ENCODE measurements at places on chromosomes 6 and 20.

DNA sequence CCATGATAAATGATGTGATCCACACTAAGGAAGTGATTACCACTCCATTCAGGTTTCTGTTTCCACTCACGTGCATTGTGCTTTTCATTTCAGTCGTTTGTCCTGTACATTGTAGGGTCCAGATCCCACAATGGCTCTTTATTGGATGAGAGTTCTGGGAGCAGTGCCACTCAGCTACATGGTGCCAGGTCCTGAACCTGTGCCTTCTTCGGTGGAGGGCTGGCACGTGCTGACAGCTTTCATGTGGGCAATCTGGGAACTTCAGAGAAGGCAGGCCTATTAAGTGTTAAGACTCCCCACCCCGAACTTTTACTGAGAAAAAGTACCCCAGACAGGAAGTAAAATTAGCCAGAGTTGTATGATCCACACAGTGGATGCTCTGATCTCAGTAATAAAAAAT, 255.0 kb downstream of the ESR1 start:
- DNase-seq, result no peak

- DNase-seq, result no peak
These were observed 7.1 kb downstream of the ALDH5A1 start for GRCh38 chr6:24501914-24502313.

- no peak for DNase-seq
These were observed 140.7 kb downstream of the ESR1 start for GRCh38 chr6:151948002-151948743.

- no peak for DNase-seq
These were observed 151.7 kb upstream of the RPS6KA2 start for GRCh38 chr6:166778776-166779175.

DNA sequence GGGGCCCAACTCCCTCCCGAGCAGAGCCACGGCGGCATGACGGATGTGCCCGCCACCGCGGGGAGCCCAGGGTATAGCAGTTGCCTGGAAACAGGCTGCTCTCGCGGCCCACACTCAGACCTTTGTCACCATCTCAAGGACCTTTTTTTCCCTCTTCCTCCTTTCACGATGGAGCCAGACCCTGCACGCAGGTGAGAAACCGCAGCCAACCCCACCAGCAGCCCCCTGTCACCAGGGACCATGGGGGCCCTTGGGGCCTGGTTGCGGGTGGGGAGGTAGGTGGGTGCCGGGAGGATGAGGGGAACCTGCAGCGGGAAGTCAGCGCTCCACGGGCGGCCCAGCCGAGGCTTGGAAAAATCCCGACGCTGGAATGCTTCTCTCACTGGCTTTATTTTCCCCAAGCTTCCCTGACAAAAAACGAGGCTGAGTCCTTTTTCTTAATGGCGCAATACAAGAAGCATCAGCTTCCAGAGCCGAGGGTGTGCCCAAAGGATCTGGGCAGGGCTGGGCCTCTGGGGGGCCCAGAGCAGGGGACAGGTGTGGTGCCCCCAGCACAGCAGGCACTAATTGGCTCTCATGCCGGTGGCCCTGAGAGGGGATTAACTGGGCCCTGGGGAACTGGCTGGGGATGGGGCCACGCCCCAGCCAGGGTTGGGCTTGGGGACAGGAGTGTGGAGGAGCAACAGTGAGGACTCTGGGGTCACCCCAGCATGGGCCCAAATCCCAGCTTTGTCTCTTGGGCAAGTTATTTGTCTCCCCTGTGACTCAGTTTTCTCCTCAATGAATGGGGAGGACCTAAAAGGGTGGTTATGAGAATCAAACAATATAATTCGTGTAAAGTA, 23.9 kb downstream of the NOL4L start:
- DNase-seq, result no peak

DNA sequence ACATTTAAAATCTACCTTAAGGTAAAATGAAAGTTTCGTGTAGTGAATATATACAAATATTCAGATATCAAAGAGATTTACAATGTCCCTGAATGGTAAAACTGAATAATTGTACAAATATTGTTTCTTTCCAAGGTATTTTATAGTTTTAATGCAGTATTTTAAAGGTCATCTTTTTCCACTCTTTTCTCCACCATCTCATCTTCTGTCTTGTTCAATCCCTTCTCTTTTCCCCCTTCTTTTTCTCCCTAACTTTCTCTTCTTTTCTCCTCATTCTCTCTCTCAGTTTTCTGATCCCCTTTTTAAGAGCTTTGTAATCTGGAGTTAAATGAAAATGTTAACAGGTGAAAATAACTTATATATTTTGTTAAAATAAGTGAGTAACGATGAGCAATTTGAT, 126.9 kb downstream of the ADGRB3 start:
- DNase-seq, result no peak

DNA sequence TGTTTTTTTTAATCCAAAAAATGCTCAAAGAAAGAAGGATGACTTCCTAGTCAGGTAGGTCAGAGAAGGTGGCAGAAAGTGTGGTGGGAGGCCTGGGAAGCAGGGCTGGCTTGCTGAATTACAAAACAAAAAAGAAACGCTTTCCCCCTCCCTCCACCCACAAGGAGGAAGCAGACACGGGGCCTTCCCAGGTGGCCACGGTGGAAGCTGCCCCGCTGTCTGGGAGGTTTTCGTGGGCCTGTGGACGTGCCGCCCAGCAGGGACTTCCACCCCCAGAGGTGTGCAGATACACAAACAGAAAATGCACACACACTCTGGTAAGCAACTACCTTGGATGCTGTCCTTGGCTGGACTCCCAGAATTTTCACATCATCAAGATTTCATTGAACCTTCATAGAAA, 198.2 kb upstream of the CDH4 start:
- no peak for DNase-seq

- DNase-seq, result no peak
These were observed 1.9 kb downstream of the TBPL1 start for GRCh38 chr6:133954657-133955576.

DNA sequence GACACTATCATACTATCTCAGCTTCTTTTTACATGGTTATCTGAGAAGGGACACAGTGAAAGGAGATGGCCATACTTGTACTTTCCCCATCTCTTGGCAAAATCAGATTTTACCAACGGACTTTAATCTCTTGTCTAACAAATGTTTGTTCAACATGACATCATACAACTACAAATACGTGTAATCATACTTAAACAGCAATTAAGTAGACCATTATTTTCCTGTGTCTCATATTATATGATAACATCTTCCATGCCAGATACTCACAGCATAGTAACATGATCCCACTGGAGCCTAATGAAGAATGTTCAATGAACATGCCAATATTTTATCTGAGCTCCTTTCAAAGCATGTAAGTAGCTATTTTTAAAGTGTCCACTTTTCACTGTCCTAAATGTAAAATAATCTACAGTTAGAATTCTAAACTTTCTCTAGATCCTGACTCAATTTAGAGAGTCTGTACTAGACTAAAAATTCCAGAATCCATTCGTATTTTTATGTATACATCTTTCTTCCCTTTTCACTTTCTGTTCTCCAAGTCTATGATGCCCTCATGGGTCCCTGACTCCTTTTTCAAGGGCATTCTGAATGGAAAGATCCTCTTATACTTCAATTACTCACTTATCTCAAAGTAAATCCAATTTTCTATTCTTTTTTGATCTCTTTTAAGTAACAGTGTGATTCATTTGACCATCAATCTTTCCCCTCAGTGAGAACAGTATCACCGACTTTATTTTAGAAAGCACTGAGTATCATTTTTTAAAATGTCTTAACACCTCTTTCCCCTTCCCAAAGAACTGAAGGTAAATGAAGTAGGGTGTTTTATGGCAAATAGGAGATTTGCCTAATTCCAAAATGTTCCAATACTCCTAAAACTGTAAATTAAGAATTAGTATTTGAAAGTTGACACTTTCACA, 133.5 kb downstream of the CDK19 start:
- no peak for DNase-seq

DNA sequence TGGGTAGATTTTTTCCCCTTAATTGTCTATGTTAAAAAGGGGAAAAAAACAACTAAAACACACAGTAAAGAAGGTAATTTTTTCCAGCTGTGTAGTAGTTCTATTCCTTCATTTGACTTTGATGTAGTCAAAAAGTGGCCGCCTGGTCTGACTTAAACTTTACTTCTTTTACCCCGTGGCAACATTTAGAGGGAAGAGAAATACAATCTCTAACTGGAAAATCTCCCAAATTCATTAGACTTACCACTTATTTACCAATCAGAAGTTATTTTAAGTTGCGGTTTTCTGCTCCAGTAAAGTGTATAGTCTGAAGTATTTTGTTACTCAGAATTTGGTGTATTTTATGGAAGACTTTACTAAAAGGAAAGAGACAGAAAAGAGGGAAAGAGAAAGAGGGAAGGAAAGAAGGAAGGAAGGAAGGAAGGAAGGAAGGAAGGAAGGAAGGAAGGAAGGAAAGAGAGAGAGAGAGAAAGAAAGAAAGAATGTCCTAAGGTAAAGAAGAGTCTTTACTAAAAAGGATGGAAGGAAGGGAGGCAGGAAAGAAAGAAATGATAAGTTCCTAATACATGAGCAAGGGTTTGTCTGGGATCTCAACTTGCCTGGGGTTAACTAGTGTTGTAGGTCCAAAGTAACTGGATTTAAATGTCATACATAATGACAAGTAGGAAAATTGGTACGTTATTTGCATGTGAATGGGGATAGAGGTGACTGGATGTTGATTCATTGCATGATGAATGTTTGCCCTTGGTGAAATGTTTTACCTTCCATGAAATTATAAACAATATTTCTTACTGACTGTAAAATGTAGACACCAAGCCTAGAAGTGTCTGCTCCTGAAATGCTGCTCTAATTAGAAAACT, 135.1 kb downstream of the SAMD5 start:
- DNase-seq, result no peak

DNA sequence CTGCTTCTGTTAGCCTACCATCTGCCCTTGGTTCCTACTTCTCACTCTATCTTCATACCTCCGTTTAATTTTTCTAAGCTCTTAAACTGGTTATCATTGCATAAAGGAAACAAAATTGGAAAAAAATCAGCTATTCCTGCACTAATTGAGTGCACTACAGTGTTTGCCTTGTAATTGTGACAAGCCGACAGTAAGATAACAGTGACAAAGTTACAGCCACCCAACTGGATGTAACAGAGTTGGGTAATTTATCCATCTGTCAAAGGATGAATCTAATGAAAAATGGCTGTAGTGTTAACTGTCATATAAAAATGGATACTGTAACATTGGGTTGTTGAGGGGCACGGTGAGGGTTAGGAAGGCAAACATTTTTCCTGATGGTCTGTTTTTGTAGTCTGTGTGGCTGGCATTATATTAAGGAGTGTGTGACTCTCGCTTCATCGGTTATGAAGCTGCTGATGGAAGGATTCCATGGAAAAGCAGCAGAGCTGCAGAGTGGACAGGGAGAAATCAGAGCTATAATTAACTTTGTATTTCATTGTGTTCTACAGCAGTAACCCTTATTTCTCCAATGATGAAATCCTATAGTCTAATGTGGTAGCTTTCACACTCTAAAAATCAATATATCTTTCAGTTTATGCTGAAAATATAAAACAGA, 12.7 kb downstream of the PBOV1 start:
- DNase-seq, result no peak

- no peak for DNase-seq
These were observed 275.1 kb upstream of the CDH4 start for GRCh38 chr20:60976913-60977312.

DNA sequence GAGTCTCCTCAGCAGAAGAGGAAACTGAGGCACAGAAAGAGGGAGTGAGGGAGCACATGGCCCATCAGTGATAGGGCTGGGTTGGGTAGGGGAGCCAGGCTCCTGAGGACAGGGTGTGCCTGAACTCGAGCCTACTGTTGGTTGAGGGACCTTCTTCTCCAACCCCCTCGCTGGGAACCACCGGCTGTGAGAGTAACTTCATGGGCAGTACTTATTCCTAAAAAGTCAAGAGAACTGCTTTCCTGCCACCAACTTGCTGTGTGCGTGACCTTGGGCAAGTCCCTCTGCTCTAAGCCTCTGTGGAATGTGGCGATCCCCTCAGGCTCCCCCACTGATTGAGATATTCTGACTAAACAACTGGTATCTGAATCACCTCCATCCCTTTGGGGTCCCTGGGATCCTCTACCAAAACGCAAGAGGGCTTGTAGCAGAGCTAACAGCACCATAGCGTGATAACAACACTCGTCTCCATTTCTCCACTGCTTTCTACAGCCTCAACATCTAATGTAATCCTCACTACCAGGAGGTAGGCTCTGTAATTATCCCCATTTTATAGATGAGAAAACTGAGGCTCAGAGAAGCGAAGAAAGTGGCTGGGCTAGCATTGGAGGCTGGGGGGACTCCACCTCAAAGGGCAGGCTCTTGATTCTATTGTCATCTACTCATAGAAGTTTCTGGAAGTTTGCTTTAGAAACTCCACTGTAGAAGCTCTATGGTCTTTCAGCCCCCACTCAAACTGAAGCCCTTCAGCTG, 76.0 kb downstream of the JPH2 start:
- DNase-seq, result no peak

DNA sequence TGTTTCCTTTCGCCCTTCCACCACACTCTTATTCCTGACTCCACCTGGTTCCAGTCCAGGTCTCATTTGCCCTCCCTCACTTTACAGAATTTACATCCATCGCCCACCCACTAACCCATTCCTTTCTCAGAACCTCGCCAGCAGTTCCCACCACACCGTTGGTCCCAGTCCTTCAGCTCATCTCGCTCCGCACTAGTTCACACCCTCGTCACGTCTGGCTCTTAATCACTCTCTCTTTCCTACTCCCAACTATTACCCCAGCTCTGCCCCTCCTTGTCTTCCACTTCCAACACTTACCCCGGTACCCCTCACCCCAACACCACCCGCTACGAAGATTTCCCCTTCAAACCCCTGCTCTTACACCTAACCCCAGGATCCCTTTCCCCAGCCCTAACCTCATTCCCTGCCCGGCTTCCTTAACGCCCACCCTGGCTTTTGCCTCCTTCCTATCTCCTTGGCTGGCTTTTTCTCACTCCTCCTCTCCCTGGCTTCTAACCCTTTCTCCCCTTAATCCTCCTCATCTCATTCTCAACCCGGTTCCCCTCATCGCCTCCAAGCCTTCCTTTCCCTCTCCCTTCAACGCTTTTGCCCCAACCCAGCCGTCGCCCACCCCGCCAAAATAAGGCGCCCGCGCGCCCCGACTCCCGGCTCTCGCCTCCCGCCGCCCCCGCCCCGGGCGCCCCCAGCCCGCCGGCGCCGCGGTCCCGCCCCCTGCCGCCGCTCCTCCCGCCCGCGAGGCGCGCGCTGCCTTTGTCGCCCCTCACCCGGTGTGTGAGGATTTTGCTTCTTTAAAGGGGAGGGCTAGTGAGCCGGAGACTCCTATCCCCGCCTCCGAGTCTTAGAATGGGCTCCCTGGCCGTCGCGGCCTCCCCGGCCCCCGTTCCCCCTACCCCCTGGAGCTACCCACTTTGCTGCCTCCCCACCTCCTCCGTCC, 542 bp downstream of the USP49 start:
- DNase-seq, result no peak

GRCh38 chr6:128601060-128601459, 80.7 kb upstream of the PTPRK start:
- DNase-seq, result no peak

- no peak for DNase-seq
These were observed 35.4 kb upstream of the MRPS18A start for GRCh38 chr6:43722920-43723545.

- no peak for DNase-seq
These were observed 19.9 kb downstream of the SRSF6 start for GRCh38 chr20:43477619-43478018.

GRCh38 chr6:154438882-154439415, 71.5 kb downstream of the CNKSR3 start:
- DNase-seq, result no peak

GRCh38 chr20:11443382-11444119, 474.1 kb upstream of the BTBD3 start:
- DNase-seq, result no peak

GRCh38 chr6:33865478-33866077, 61.8 kb upstream of the MLN start:
- no peak for DNase-seq

- no peak for DNase-seq
These were observed 20.8 kb downstream of the MUC22 start for GRCh38 chr6:31031095-31031494.

- no peak for DNase-seq
These were observed 59.8 kb downstream of the SOD2 start for GRCh38 chr6:159633196-159633595.

Data from omental fat pad (tissue), 4 donors.